ENCODE measurements at places on chromosomes 2 and 18.
A peak's percentile ranks its signal among the peaks of the same experiment; 100 is the strongest.

DNA sequence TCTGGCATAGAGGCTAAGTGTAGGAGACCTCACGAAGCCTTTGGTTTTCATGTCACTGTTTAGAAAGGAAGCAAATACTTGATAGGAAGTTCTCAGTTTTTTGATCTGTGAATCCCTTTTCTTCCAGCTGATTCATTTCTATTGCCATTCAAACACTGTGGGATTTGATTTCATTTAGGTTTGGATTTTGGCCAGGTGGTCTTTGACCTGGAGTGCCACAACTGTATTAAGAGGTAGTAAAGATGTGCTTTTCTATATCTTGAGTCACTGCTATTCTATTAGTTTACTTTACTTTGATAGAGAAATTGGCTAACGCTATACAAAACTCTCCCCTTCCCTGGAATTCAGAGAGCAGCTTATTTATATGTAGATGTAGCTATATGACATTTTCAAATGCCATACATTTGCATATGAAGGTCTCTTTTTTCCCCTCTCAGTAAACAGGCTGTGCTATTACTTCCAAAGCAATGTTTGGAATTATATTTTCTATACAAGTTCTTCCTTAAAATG lies 132.4 kb upstream of the CAVIN2 start:
- no peak for DNase-seq

GRCh38 chr2:47654790-47655562 lies 128.0 kb upstream of the MSH6 start:
- no peak for DNase-seq

DNA sequence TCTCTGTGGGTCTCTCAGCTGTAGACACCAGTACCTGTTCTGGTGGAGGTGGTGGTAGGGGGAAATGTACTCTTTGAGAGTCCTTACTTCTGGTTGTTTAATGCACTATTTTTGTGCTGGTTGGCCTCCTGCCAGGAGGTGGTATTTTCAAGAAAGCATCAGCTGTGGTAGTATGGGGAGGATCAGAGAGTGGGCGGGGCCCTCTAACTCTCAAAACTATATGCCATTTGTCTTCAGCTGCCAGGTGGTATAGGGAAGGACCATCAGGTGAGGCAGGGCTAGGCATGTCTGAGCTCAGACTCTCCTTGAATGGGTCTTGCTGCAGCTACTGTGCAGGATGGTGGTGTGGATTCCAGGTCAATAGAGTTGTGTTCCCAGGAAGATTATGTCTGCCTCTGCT lies 1100.8 kb downstream of the CNTNAP5 start:
- no peak for DNase-seq

- peak; percentile 18 for DNase-seq
Measured at GRCh38 chr2:197803033-197803444, 1.4 kb upstream of the PLCL1 start.

- no peak for DNase-seq
Measured at GRCh38 chr2:33073018-33073417, 126.3 kb downstream of the LTBP1 start.

DNA sequence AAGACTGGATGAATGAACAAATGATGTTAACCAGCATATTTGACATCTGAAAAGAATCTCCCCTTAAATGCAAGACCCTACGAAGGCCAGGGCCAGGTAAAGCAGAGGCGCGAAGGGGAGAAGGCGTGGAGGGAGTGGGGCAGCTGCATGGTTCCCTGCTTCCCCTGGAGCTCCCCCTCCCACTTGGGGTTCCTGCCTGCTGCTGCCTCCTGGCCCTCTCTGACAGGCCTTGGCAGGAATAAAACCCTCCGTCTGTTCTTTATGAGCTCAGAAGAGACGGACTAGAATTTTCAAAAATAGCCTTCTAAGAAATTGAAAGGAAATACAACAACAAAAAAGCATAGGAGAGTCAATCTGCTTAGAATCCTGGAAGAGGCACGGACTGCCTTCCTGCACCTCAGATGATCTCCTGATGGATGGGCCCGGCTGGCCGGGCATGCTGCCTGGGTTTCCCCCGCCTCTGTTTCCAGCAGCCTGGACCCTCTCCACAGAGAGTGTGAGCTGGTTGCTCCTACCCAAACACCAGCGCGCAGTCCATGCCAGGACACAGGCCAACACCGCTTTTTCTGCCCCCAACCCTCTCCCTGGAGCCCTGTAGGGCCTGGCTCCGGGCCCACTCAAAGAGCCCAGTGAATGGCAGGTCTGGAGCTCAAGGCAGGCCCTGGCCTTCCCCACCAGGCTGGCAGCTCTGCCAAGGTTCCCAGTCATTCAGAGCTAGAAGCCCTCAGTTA lies 23.9 kb downstream of the CFAP65 start:
- no peak for DNase-seq

DNA sequence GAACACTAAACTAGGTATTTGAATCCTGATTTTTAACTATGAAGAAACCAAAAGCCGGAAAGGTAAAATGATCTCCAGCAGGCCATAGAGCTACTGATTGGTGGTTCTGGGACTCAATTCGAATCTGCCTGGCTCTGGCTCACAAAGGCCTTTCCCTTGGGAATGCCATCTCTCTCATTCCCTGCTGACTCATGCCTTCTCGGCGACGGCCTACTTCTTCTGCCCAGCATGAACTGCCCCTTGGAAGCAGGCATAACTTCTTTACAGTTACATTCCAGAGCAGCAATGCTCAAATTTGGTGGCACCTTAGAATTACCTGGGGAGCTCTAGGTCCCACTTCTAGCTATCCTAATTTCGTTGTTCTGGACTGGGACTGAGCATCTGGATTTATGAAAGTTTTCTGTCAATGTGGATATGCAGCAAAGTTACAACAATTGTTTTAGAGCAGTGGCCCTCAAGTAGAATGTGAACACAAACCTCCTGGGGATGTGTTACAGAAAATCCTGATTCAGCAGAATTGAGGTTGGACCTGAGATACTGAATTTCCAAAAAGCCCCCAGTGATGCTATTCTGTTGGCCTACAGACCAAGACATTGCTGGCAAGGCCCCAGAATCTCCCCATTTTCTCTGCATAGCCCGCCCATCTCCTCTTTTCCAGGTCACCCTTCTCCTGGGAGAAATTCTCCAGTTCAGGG lies 261.1 kb downstream of the CNTNAP5 start:
- no peak for DNase-seq

DNA sequence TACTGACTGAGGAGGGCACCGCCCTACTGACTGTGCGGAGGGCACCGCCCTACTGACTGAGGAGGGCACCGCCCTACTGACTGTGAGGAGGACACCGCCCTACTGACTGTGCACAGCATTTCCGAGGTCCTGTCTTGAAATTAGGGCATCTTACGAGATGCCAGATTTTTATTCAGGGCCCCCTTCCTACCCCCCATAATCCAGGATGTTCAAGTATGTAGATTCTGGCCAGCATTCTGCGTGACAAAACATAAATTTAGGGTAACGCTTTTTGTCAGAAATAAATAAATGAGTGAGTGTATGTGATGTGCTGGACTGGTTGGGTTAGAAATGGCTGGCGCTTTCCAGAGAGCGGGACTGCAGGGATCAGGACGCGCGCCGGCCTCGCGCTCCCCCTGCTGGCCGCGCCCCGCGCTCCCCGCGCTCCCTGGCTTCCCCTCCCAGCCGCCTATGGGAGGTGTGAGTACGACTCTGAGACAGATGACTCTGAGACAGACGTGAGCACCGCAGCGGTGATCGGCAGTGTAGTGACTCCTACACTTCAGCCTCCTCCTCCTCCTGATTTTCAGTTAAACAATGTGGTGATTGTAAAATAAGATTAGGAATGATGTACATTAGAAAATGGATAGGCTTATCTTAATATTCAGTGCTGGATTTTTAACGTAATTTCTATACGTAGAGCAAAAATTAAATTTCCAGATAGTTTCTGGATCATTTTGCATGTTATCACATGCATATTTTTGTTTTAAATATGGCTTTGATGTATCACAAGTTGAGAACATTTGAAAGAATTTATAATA lies 149.2 kb upstream of the NFATC1 start:
- peak; percentile 15 for DNase-seq

DNA sequence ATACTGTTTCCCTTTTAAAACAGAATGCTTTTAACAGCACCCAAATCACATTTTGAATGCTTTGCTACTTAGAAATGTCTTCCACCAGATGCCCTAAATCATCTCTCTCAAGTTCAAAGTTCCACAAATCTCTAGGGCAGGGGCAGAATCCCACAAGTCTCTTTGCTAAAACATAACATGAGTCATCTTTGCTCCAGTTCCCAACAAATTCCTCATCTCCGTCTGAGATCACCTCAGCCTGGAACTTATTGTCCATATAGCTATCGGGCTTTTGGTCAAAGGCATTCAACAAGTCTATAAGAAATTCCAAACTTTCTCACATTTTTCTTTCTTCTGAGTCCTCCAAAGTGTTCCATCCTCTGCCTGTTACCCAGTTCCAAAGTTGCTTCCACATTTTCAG lies 1374.5 kb upstream of the NXPH2 start:
- DNase-seq: no peak

- no peak for DNase-seq
Measured at GRCh38 chr18:42683094-42683493, 432.4 kb downstream of the RIT2 start.

- peak; percentile 55 for DNase-seq
Measured at GRCh38 chr2:170812710-170813600, 3.7 kb upstream of the GAD1 start.

GRCh38 chr2:241617431-241618154 lies 19.4 kb downstream of the THAP4 start:
- no peak for DNase-seq

GRCh38 chr18:3458378-3458777 lies 8.4 kb downstream of the TGIF1 start:
- no peak for DNase-seq

GRCh38 chr2:96264656-96265348 lies 995 bp downstream of the TMEM127 start:
- DNase-seq: no peak

GRCh38 chr18:40577981-40578365 lies 1377.1 kb upstream of the PIK3C3 start:
- DNase-seq: no peak

GRCh38 chr2:238875101-238875470 lies 27.2 kb downstream of the TWIST2 start:
- no peak for DNase-seq

GRCh38 chr2:164722616-164723338 lies 101.5 kb upstream of the GRB14 start:
- DNase-seq: no peak

DNA sequence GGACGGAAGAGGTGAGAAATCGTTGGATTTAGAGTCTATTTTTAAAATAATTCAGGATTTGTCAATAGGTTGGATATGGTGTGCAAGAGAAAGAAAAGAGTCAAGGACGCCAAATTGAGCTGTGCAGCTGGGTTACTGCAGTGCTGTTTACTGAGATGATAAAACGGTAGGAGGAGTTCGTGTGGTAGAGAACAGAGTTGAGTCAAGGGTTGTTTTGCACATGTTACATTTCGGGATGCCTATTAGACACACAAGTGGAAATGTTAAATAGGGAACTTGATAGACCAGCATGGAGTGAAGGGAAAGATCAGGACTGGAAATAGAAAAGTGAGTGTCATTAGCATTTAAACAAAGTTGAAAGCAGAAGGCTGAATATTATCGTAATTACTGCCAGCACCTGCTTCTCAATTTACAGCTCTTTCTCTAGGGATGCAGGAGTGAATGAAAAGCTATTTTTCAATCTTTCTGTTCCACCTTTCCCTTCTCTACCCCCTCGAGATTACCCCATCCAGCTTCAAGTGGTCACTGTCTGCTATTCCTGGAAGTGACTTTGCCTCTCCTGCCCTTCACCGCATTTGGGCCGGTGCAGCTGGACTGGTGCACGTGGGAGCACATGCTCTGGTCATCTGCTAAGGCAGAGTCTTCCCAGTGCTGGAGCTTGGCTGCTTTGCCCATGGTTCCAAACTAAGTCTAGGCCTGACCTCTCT lies 30.3 kb downstream of the GPR75 start:
- DNase-seq: no peak

- DNase-seq: no peak
Measured at GRCh38 chr2:170243118-170243837, 65.3 kb downstream of the MYO3B start.

GRCh38 chr2:233422050-233422639 lies 67.9 kb downstream of the DGKD start:
- DNase-seq: no peak

DNA sequence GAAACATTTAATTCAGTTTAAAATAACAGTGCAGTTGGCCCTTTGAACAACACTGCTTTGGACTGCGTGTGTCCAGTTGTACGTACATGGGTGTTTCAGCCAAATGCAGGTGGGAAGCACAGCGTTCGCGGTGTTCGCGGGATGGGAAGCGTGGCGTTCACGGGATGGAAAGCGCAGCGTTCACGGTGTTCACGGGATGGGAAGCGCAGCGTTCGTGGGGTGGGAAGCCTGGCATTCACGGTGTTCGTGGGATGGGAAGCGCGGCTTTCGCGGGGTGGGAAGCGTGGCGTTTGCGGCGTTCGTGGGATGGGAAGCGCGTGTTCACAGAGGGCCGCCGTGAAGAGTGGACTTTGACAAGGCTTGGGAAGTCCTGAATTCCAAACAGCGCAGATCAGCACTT lies 47.6 kb downstream of the CTDP1 start:
- no peak for DNase-seq

- DNase-seq: no peak
Measured at GRCh38 chr18:8252371-8252770, 356.9 kb upstream of the RAB12 start.

DNA sequence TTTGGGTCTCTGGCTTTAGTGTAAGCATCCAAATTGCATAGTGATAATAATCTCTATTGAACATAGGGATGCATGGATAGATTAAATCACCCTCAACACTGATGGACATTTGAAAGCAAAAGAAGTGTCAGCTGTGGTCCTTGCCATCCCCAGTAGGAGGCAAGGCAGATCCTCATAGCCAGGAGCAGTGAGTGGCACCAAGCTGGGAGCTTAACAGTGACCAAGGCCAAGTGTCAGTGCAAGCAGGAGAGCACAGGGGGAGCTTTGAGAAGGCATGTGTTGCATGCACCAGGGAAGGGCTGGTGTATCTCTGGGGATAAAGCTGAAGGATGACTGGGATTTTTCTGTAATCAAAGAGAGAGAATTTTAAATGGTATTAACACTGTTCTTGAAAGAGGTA lies 14.7 kb downstream of the SLC14A1 start:
- DNase-seq: no peak

- DNase-seq: no peak
Measured at GRCh38 chr18:5584746-5585417, 41.1 kb upstream of the EPB41L3 start.

DNA sequence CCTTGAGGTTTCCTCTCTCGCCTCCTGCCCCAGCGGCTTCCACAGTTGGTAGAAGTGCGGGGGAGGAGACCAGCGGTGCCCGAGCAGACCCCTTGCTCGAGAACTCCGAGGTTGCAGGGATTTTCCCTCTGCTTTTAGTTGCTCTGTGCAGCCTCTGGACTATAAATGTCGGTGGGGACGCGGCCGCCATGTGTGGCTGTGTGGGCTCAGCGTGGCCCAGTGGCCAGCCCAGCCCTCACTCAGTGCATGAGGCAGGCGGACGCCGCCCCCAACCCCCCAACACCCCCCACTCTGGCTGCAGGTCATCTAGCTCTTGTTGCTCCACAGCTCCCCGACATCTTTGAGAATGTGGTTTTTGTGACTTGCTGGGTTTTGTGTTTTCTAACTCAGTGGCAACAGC lies 15.3 kb upstream of the D2HGDH start:
- DNase-seq: no peak

GRCh38 chr18:79529991-79530390 lies 134.3 kb downstream of the NFATC1 start:
- DNase-seq: no peak

- DNase-seq: no peak
Measured at GRCh38 chr18:9217743-9218451, 81.3 kb downstream of the ANKRD12 start.
